ENCODE measurements at places on chromosomes 16 and 17. TPM values are rescaled to one million over a fixed set of nuclear protein-coding genes. Genes with fewer than 3 reads are reported as not detected.

- H3K36me3 ChIP-seq = peaks cover 28% of the 10 kb centered on the region
- peaks cover 63% of the 10 kb centered on the region for H3K4me1 ChIP-seq
- H3K27me3 ChIP-seq = no peaks in the 10 kb centered on the region
- DNase-seq = peak; percentile 86
- H3K27ac ChIP-seq = peak within 1 kb of the TSS; percentile 99
- peak within 1 kb of the TSS; percentile 93 for H3K4me3 ChIP-seq
These were observed at the start of gene PGS1 for GRCh38 chr17:78378225-78379130. PGS1 (plus strand) TSS chr17:78378649; CDS start chr17:78378666, 17 bp downstream.

Gene ARHGAP44
- total RNA-seq = not detected

GRCh38 chr17:1590029-1590746 lies 27.6 kb upstream of the PITPNA start:
- no peaks in the 10 kb centered on the region for H3K27me3 ChIP-seq
- peak; percentile 40 for DNase-seq
- no peak overlapping the region for H3K4me3 ChIP-seq
- H3K36me3 ChIP-seq = no peaks in the 10 kb centered on the region

Gene OTOA
- not detected for total RNA-seq

DNA sequence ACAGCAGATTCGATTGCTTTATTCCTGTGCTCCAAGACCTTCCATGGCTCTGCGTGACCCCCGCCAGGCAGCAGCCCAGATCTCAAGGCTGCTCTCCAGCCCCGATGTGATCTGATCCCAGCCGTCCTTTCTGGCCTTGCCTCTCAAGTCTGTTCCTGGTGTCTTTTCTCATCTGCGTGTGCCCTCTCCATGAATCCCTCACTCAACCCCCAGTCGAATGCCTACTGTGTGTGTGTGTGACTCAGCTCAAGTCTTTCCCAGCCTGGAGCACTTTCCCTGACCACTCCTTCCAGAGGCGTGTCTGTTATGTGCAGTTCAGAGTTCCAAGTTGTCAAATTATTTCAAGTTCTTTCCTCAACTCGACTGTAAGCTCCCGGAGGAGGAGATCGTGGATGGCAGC lies 64.0 kb downstream of the MRM1 start:
- H3K27ac ChIP-seq = no peak overlapping the region
- H3K27me3 ChIP-seq = peaks cover 2% of the 10 kb centered on the region
- DNase-seq = no peak
- no peak overlapping the region for H3K4me3 ChIP-seq
- H3K36me3 ChIP-seq = no peaks in the 10 kb centered on the region
- no peaks in the 10 kb centered on the region for H3K4me1 ChIP-seq

Gene DYNLRB2
- not detected for total RNA-seq

Gene KRTAP4-6
- not detected for total RNA-seq

- no peak for DNase-seq
- no peak within 1 kb of the TSS for H3K27ac ChIP-seq
- H3K27me3 ChIP-seq = no peaks in the 10 kb centered on the region
These were observed at the start of gene RAB26 for GRCh38 chr16:2147981-2148671. RAB26 (plus strand) TSS chr16:2148625; CDS start chr16:2148784, 159 bp downstream.

DNA sequence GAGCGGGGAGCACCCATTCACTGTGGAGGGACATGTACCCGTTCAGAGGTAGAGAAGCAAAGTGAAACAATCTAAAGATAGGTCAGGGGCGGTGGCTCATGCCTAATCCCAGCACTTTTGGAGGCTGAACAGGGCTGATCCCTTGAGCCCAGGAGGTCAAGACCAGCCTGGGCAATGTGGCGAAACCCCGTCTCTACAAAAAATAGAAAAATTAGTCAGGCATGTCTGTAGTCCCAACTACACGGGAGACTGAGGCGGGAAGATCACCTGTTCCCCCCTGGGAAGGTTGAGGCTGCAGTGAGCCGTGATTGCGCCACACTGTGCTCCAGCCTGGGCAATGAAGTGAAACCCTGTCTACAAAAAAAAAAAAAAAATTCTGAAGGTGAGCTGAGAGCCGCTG lies 21.7 kb downstream of the MYL4 start:
- no peak for DNase-seq
- H3K4me1 ChIP-seq = peaks cover 9% of the 10 kb centered on the region
- H3K27ac ChIP-seq = no peak overlapping the region
- H3K27me3 ChIP-seq = peaks cover 3% of the 10 kb centered on the region
- H3K4me3 ChIP-seq = no peak overlapping the region

All from activated naive CD4-positive, alpha-beta T cell treated with anti-CD3 and anti-CD28 coated beads for 36 hours (primary cell).